ENCODE measurements at places on chromosomes 5 and 9. TPM values are rescaled to one million over a fixed set of nuclear protein-coding genes. Genes with fewer than 3 reads are reported as not detected.
A peak's percentile ranks its signal among the peaks of the same experiment; 100 is the strongest.

- DNase-seq, result no peak
Measured at GRCh38 chr5:88888848-88889188, 5.8 kb upstream of the MEF2C start.

DNA sequence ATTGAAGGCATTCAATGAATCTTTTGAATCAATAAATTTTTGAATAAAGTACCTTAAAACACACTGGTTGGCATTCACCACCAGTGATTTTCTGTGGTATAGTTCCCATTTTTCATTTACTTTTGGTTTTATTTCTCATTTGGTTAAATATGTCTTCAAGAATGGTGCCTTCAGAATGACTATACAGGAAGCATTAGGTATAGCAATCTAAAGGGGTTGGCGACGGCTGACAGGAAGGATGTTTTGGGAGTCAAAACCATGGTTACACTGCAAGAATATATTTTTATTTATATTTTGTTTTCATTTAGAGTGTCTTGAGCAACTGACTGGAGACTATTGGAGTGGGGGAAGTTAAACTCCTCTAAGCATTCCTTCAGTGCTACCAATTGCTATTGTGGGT lies 235.7 kb downstream of the HTR1A start:
- DNase-seq, result no peak

DNA sequence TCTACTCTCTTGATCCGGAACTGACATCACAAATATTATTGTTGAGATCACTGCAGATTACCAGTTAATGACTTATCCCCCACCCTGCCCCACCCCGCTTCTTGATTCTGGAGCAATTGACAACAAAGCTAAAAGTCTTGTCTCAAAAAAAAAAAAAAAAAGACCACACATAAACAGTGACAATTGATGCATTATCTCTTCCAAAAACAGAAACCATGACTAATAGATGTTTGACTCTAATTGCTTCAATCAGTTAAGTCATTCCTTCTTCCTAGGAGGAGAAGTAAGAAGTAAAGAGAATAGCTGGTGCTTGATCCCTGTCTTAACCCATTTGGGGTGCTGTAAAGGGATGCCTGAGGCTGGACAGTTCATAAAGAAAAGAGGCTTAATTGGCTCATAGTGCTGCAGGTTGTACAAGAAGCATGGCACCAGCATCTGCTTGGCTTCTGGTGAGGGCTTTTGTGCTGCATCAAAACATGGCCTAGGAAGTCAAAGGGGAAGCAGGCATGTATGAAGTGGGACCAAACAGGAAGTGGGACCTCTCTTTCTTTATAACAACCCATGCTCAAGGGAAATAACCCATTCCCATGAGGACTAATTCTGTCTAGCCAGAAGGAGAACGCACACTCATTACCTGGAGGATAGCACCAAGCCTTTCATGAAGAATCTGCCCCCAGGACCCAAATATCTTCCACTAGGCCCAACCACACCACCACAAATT lies 158.7 kb downstream of the TMEM167A start:
- no peak for DNase-seq

GRCh38 chr5:170439223-170439943 lies 50.2 kb upstream of the KCNMB1 start:
- no peak for DNase-seq

- DNase-seq, result no peak
Measured at GRCh38 chr5:72543365-72543764, 36.2 kb upstream of the ZNF366 start.

DNA sequence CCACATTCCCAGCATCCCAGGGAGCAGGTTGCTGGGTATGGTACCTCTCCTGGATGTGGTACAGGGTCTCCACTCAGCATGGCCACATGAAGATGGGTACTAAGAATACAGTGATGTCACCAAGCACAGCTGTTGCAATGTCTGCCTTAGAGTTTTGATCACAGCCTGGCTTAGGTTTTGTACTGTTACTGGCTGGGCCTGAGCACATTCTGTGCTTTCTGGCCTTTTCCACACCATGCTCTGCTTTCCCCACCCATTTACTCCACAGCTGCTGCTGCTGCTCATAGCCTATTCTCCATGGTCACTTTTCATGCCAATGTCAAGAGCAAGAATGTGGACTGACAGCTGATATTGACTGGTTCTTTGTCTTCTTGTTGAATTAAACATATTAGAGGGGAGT lies 481.9 kb downstream of the ARHGEF28 start:
- no peak for DNase-seq

DNA sequence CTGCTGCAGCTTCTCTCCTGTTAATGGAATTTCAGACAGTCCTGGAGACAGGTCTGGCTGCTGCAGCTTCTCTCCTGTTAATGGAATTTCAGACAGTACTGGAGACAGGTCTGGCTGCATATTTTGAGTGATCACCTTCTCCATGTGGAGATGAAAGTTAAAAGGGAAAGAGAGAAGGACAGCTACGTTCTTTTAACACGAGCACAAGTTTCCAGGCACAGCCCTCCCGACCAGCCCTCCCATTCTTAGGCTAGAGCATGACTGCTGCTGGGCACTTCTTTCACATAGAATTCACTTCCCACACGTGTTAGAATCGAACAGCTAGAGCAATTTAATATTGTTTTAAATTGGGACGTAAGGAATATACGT lies 133.3 kb upstream of the DMRT1 start:
- DNase-seq, result no peak

- no peak for DNase-seq
Measured at GRCh38 chr9:81575956-81576355, 113.4 kb downstream of the TLE1 start.

DNA sequence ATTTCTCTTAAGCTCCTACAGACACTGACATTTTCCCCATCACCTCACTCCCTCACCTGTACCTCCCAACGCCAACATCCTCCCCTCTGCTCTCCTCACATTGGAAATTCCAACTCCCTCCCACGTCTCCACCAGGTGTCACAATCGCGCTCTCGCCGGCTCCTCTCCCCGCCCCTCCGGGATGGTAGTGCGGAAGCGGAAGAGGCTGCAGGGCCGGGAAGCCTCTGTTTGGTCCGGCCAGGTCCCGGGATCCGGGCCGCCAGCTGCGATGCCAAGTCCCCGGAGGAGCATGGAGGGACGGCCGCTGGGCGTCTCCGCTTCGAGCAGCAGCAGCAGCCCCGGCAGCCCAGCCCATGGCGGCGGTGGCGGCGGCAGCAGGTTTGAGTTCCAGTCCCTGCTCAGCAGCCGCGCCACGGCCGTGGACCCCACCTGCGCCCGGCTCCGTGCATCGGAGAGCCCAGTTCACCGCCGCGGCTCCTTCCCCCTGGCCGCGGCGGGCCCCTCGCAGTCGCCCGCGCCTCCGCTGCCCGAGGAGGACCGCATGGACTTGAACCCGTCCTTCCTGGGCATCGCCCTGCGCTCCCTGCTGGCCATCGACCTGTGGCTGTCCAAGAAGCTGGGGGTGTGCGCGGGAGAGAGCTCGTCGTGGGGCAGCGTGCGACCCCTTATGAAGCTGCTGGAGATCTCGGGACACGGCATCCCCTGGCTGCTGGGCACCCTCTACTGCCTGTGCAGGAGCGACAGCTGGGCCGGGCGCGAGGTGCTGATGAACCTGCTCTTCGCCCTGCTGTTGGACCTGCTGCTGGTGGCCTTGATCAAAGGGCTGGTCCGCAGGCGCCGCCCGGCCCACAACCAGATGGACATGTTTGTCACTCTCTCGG lies at the start of gene PLPP6:
PLPP6 (plus strand) TSS at position 187 of the 881 bp plus-strand sequence; CDS start at position 269, 82 bp downstream.
- peak; percentile 74 for DNase-seq

GRCh38 chr5:74327339-74327685 lies 313.2 kb downstream of the ENC1 start:
- DNase-seq, result no peak

DNA sequence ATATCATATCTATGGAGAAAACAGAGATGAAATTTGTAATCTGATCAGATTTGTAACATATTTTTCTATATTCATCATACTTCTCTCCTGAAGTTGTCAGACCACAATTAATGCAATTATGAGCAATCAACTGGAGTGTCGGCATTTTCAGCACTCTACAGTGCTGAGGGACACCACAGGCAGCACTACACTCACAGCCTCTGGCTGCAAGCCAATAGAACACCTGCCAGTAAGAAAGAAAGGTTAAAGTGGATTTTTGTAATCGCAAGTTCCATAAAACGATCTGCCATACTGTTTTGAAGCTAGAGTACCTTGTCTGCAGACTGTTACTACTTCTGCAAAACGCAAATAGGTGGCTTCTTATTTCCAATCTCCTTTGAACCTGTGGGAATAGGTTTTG lies 147.6 kb downstream of the ADAMTS6 start:
- DNase-seq, result no peak

- DNase-seq, result peak; percentile 81
Measured at GRCh38 chr5:57538341-57538955, 55.8 kb upstream of the ACTBL2 start.

- DNase-seq, result no peak
Measured at GRCh38 chr5:171744264-171744663, 41.4 kb upstream of the SMIM23 start.

DNA sequence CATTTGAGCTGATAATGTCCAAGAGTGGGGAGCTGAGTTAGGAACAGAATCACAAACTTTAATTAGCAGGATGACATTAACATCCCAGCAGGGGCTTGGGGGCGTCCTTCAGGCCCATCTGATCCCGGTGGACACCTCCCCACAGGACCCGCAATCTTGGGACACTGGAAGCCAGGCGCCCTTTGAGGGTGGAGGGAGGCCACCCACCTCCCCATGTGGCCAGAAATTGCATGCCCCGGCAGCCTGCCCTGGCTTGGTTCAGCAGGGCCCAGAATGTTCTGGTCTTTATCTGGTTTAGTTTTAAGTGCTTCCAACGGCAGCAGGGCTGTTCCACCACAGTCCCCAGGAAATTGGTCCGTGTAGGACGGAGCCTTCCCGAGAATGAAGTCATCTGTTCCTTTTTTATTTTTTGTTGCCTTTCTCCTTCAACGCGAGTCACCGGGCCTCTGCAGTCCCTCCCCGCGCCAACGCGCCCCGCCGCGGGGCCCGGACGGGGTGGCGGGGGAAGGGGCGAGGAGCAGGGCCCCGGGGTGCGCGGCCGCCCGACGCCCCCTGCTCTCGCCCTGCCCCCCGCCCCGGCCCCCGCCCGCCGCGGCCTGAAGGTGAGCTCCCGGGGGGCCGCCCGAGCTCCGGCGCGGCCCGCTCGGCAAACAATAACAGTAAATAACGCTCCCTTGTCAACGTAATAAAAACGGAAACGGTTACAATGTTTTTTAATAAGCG lies 207.9 kb downstream of the C9orf50 start:
- peak; percentile 49 for DNase-seq

DNA sequence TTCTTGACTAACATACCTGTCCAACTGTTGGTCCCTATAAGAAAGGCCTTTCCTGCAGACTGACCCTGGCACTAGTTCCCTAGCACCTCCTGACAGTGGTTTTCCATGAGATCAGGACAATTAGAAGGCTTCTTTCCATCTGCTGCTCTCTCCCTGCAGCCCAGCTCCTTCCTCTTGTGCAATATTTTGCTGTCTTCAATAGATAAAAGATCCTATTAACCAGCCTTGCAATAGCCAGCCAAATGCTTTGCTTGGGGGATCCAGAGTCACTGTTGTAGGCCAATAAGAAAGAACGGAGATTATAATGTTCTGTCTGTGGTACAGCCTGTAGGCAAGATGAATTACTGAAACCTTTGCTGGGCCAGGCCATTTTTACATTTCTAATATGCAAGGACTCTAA lies 18.4 kb upstream of the NME5 start:
- DNase-seq, result no peak

DNA sequence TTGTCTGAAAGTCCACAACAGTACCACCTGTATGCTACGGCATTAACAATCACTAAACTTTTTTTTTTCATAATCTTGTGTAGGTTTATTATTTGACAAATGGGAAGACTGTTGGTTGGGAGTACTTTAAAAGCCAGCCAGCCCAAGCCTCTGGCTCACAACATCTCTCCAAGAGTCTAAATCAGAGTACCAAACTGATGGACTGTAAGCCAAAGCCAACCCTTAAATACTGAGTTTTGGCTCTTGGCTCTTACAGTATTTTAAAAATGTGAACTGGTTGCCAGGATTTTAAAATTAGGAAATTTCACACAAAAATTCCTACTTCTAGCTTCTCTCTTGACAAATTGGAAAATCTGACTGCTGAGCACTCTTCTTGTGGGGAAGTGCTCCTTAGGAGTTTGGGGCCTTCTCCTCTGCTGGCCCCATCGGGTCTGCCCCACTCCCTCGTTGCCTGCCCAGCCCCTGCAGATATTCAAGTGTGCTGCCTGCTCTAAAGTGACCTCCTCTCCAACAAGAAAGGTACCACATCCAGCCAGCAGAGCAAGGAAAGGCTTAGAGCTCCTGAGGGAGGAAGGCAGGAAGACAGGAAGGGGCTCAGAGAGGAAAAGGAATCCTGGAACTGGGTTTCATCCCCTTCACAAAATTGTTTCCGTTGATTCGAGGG lies 21.8 kb upstream of the TMOD1 start:
- DNase-seq, result no peak

GRCh38 chr5:54738973-54739367 lies 221.4 kb downstream of the SNX18 start:
- no peak for DNase-seq

DNA sequence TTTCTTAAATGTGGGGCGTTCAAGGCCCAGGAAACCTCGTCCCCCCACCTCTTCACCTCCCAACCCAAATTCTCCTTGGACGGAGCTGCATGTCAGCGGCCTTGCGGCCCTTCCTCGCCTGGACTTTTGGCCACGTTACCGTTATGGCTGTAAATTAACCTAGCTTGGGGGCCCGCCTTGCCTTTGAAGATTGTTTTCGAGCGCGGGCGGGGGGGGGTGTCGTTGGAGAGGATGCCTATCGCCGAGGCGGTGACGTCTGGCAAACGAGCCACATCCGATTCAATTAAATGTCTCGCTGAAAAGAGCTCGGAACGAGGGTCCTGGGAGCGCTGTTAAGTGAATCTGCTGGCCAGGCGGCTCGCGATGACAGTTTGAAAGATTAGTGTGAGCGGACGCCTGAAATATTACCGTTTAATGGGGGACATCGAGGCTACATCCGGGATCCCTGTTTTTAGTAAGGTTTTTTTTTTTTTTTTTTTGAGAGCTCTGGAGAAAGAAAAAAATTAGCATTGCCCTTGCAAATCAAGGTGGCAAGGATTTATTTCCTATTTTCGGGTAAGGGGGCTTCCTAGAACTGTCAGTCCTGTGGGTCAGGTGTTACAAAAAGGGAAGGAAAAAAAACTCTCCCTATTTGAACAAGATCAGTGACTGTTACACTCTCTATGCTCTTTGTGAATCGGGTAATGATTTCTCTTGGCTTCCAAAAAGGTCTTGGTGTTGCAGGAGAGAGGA lies 2.3 kb upstream of the NKX2-5 start:
- DNase-seq, result no peak

GRCh38 chr5:78666041-78666444 lies 17.5 kb upstream of the LHFPL2 start:
- DNase-seq, result no peak

The CDK9 gene
- total RNA-seq, result 67.5 TPM

The IL13 gene
- total RNA-seq, result not detected

The HSPB3 gene
- 6.5 TPM for total RNA-seq

The IQGAP2 gene
- 12.3 TPM for total RNA-seq

The LCNL1 gene
- not detected for total RNA-seq

The CCDC192 gene
- not detected for total RNA-seq

The ARL14EPL gene
- total RNA-seq, result not detected

The MSMP gene
- total RNA-seq, result not detected
